ENCODE measurements at places on chromosomes 2 and 18.

- no peak for DNase-seq
These were observed 73.8 kb upstream of the ITM2C start for GRCh38 chr2:230790981-230791380.

GRCh38 chr18:61326407-61326806 lies 6.8 kb upstream of the CDH20 start:
- no peak for DNase-seq

DNA sequence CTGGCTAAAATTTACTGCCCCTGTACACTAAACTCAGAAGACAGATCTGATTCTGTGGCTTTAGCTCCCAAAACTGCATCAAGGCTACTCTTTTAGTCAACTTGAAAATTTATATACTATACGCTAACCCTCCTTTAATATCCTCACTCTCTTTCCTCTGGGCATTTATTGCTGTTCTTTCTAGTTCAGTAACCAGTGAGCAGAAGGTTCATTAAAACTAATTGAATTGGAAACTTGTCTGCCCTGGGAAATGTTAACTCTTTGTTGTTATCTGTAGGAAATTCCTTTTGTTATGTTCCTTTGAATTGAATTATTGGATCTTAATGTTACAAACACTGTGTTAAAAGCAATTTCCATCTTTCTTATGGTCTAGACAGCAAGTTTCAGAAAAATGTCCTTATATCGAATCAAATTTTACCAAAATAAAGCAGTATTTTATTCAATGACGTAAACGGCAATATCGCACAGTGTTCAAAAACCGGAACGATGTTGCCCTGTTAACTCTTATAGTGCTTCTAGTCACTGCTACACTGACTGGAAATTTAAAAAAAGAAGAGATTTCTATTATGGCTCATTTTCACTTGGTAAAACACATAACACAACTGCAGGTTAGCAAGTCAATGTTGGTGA lies 168.3 kb downstream of the NR4A2 start:
- no peak for DNase-seq

DNA sequence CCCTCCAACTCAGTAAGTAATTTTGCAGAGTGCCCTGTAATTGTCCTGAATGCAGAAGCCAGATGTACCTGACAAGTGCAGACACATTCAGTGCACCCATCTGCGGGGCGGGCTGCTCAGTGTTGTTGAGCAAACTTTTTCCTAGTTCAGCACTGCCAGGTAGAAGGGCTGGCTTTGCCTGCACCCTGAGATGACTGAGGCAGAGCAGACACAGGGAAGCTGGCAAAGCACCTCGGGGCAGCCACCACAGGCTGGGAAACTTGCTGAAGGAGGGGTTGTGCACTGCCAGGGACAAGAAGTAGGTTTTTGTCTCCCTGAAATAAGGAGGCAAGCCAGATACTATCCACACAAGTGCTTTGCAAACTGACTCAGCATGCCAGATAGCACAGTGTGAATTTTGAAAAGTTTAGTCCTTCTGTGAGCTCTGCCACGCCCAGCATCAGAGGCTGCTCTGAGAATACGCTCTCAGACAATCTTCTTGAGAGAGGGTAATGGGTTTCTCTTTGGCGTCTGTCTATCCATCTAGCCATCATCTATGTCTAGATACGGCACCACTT lies 62.3 kb downstream of the SOWAHC start:
- no peak for DNase-seq

DNA sequence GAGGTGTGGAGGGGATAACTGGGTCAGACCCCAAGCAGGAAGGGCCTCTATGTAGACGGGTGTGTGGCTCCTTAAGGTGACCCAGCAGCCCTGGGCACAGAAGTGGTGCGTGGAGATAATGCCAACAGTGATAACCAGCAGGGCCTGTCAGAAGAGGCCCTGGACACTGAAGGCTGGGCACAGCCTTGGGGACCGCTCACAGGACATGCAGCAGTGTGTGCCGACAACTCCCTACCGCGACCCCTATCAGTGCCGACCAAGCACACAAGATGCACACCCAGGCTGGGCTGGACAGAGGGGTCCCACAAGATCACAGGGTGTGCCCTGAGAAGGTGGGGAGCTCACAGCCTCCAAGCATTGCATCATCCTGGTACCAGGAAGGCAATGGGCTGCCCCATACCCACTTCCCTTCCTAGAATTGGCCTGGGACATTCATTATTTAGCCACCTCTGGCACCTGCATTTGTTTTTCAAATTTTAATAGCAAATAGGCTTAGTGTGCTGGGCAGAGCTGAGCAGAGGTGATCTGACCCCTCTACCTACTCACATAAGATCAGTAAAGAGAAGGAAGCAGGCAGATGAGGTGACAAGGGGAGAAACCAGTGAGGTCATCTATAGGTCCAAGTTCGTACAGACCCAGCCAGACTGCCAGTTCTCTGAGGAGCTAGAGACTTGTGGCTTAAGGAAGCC lies 55.2 kb downstream of the BCL11A start:
- DNase-seq: no peak

DNA sequence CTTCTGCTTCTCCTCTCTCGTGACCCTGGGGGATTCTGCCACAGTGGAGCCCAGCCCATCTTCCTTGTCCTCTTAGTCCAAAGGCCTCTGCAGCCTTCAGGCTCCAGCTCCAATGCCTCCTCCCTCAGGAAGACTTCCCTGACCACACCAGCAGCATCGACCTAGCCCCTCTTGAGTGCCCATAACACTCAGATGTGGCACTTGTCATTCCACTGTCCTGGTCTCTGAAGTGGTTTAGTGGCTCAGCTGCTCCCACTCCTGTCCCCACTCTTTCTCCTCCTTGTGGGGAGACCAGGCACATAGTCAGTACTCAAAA lies 97.5 kb downstream of the STPG4 start:
- no peak for DNase-seq

- DNase-seq: no peak
These were observed 38.0 kb downstream of the EVA1A start for GRCh38 chr2:75522543-75523312.

DNA sequence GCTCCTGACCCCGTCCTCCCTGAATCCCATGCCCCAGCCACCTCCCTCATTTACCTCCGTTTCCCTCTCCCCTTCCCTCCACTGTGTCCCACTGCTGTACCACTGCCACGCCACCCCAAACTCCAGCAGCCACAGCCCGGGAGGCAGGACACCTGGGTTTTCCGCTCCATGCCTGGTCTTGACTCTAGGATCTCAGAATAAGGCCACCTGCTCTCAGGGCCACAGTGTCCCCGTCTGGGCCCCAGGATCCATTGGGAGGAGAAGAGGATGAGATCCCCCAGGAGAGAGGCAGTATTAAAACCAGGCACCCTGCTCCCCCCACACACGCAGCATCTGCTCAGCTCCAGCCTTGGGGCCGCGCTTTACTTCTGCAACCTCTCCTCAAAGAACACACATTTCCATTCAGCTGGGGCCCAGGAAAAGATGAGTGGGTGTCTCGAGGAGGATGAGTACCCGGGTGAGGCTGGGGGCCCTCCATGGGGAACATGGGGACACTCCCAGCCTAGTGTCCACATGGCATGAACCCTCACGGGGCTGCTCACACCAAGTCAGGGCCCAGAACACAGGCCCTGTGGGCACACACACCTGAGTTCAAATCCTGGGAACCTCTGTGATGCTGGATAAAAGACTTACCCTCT lies 32.8 kb upstream of the TNS1 start:
- DNase-seq: no peak

DNA sequence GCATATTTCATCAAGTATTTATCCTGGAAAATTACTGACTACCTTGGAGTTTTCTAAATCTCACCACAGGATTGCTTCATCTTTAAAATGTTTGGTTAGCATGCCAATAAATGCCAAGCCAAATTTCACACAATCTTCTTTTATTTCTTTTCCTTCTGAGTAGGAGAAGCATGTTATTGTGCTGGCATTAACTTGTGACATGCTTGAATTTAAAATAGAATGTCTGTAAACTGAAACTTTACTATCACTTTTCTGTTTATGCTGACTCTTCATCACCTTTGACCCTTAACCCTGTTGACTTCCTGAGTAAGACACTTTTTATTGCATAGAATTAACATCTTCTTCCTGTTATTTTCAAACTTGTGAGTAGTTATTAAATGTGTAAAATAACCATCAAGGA lies 56.2 kb upstream of the LRRTM4 start:
- DNase-seq: no peak

- DNase-seq: no peak
These were observed 35.7 kb upstream of the CABLES1 start for GRCh38 chr18:23099621-23100020.

DNA sequence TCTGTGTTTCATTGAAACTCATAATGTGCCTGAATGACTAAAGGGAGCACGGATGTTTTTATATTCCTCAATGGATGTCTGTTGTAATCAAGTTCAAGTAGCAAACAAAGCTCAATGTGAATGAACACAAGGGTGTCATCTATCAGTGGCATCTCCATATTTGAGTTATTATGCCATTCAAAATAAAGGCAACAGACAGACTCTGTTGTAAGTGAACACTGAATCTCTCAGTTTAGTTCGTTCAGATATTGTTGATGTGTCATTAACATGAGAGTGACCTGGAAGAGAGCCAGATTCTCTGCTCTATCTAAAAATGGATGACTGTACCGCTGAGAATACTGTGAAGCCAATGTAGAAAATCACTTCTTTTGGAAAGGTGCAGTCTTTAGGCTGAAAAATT lies 118.7 kb downstream of the NUP35 start:
- no peak for DNase-seq

- DNase-seq: no peak
These were observed 128.5 kb upstream of the PGAP1 start for GRCh38 chr2:197055045-197055444.

GRCh38 chr2:214810671-214811070 lies 1.2 kb upstream of the BARD1 start:
- DNase-seq: no peak

- no peak for DNase-seq
These were observed 666.1 kb downstream of the BCL11A start for GRCh38 chr2:59887366-59887765.

GRCh38 chr2:227414846-227415245 lies 27.1 kb upstream of the SCYGR1 start:
- DNase-seq: no peak

- peak; percentile 63 for DNase-seq
These were observed at the start of the genes ATG4B and THAP4 for GRCh38 chr2:241637018-241637794. TSS of gene ATG4B (plus strand) at chr2:241637693. CDS start at chr2:241637715, 22 bp downstream. TSS of gene THAP4 (minus strand) at chr2:241637158. CDS start at chr2:241637017, 141 bp downstream.

- no peak for DNase-seq
These were observed 69.5 kb downstream of the MYOM1 start for GRCh38 chr18:3150274-3150673.

- no peak for DNase-seq
These were observed 61.6 kb downstream of the DNMT3A start for GRCh38 chr2:25280051-25280687.

DNA sequence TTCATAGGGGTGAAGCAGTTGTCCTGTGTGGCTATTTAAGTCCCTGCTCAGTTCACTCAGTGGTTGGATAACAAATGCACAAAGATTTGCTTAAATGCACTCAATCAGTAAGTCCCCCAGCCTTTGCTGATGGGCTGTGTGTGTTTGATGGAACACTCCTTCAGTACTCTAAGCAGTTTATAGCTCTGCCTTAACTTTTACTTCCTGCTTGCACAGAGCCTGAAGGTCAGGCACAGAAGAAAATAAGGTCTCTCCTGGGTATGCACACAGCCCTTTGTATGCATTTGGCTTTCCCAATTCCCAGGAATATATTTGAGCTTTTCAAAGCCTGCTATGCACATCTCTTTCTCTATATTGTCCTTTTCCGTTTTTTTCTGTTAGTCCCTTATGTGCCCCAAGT lies 208.7 kb upstream of the STK17B start:
- no peak for DNase-seq

GRCh38 chr2:192398236-192398635 lies 203.5 kb upstream of the TMEFF2 start:
- no peak for DNase-seq

GRCh38 chr2:36403675-36404230 lies 48.2 kb downstream of the CRIM1 start:
- DNase-seq: no peak

DNA sequence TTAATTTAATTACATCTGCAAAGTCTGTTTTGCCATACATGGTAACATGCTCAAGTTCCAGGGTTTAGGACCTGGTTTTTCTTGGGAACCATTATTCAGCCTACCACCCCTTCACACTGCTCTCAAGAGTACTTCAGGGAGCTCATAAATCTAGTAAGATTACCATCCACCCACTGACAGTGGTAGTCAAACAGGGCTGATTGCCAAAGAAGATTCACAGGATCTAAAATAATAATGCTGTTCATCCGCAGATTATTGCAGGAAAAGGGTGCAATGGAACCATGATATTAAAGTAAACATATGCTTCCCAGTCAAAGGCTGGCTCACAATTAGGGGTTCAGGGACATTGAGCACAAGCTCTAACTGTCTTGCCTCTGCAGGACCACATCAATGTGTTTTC lies 148.0 kb upstream of the CYRIA start:
- DNase-seq: no peak

- DNase-seq: no peak
These were observed 128.9 kb upstream of the ARL4C start for GRCh38 chr2:234625626-234626250.

DNA sequence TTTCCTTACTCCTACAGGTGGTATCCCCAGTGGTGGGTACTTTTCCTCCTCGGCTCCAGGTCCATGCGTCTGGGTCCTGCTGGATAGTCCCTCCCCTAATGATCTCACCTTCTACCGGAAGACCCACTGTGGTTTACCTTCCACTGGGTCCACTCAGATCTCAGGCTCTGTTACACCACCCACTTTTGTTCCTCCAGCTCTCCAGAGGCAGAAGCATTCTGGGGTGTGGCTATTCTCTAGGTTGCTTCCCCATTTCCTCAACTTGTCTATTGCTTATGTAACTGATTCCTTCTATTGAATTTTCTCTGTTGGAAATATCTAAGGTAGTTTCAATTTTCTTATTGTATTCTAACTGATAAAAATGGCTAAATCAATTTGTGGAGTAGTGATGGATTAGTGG lies 87.6 kb upstream of the GALNT5 start:
- DNase-seq: no peak

DNA sequence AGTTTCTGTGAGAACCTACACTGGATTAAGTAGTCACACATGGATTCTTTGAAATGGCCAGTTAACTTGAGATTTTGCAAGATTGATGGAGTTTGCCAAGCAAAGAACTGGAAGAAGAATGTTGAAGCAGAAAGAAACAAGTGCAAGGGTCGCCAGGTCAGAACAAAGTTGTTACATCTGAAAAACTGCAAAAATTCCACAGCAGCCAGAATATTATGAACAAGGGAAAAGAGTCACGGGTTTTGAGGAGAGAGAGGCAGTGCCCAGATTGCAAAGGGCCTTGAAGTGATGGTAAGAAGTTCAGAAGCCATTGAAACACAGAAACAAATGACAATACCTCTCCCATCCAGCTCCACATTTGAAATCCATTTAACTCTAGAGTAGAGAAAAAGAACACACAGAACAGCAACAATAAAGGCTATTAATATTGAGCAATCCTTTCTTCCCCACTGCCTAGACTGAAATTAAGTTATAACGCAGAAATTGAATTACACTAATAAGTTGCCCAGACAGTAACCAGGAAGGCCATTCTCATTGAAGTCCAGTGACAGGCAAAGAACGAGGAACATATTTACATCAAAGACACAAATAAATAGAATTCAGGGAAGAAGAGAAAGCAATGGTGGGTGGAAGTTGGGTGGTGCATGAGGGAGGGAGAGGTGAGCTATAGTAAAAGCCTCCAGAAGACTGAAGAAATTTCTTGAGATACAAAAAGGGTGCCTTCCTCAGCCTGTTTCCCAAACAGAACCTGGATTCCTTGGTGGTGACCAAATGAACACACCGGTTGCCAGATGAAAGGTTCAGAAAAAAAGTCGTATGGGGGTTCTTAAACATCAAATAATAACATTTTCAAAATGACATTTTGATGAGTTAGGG lies 80.6 kb downstream of the ARHGAP15 start:
- no peak for DNase-seq
